ENCODE measurements at places on chromosomes 12 and 14.

DNA sequence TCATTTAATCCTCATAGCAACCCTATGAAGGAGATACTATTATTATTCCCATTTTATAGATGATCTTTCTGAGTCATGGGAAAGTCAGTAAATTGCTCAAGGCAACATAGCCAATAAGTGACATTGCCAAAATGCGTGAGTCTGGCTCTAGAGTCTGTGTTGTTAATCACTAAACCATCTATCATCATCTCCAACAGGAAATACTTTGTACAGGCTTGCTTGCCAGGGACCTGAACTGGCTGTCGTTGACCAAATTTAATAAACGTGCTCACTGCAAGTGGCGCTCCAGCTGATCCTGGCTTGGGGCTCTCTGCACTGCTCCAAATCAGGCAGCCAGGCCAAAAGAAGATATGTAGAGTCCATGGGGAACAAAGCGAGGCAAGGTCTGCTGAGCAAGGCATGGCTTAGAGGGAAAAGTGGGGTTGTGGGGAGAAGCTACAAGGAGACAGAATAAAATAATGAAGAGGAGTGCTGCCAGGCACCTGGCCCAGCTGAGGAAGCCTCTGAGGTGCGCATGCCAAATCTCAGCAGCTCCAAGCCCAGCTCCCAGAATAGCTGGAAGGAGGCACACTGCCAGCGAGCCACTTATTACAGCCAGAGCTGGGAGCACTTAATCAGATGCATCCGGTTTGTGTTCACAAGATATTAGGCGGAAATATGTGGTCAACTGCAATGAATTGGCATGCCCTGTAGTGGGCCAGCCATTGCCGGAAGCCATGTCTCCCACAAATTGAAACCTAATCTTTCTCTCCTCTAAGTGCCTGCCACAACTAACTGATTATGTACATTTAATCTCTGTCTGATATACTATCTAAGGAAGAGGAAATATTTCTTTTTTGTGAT lies 43.3 kb upstream of the PTPRO start:
- no peak for DNase-seq

DNA sequence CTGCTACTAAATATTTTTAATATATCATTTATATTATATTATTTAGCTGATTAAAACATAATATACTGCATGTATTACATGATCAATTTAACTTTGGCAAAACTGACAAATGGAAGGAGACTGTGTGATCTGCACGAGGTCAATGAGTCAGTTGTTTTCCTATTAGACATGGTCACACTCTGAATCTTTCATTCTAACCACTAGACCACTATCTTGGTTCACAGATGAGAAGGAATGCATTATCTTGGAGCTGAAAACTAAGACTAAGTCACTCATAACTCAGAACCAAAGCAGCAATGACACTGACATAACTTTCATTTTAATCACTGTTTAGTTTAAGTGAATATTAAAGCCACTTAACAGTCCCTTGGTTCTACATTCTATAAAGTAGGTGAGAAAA lies 37.4 kb downstream of the GNPTAB start:
- peak; percentile 60 for DNase-seq

DNA sequence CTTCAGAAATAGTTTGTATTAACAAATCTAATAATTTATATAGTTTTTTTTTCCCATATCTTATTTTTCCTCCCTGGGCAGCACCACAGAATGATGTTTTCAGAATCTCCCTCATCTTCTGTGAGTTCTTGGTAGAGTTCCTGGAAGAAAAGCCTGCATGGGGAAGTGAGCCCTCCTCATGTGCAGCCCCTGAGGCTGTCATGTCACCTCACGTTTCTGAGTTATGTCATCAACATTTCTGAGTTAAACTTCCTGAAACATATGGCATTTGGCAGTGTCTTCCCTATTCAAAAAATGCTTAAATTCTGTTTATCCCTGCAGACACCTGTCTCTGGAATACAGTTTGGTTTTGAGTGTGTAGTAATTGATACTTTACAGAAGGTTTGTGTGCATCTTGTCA lies 979.0 kb downstream of the TMEM121 start:
- DNase-seq, result peak; percentile 21

GRCh38 chr14:77059276-77059915 lies 30.9 kb upstream of the IRF2BPL start:
- DNase-seq, result peak; percentile 77

DNA sequence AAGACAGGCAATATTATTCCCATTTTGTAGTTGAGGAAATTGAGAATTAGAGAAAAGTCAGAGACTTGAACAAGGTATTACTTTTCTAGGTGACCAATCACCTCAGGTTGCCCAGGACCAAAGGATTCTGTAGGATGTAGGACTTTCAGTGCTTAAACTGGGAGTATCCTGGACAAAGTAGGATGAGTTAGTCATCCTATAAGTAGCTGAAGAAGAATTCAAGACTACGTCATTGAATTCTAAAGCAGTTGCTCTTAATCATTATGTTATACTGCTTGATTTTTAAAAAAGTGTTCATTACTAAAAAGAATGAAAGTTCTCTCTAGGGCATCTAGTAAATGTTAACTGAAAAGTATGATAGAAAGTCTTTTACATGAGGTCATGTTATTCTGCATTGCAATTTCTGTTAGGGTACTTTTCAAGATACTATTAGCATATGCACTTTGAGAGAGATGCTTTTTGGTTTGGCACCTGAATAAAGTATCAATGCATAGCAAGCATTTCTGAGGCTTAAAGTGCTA lies 101.7 kb downstream of the RTN1 start:
- DNase-seq, result no peak

DNA sequence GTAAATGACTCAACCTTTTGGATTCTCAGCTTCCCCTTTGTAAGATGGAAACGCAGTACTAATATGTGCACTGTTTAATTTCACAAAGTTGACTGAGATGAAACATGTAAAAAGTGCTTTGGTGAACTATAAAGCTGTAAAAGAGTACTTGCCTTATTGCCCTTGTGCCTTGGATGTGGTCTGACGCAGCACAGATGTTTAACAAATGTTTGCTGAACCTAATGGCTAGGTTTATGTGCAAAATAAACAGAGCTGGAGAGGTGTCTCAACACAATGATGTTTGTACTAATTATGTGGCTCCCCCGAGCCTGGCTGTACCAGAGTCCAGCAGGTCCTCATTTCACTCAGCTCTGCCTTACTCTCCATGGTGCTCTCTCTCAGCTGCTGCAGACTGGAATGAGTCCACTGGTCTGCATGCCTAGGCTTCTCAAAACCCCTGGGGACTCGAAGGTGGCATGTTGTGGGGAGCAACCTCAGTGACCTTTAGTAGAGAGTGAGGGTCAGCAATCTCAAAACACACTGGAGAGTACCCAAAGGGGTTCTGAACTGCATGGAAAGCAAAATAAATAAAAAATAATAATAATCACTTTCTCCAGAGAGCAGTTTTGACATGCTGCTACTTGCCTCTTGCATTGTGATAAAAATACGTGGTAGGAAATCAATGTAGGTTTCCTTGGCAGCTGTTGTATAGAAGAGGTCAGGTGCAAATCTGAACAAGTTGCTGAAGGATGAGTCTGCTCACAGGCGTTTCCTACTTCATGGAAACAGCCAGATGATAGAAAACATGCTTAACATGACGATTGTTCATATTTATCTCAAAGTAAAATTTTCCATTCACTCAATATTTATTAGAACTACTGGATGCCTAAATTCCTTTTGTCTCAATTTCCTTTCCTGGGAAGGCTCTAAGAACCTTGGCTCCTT lies 8.5 kb upstream of the AMIGO2 start:
- no peak for DNase-seq

GRCh38 chr12:27382171-27382795 lies 49.6 kb downstream of the BMAL2 start:
- no peak for DNase-seq
